ENCODE measurements at places on chromosomes 5 and 9. TPM values are rescaled to one million over a fixed set of nuclear protein-coding genes. Genes with fewer than 3 reads are reported as not detected.
A peak's percentile ranks its signal among the peaks of the same experiment; 100 is the strongest.

The SUSD3 gene
- total RNA-seq = 5.2 TPM

The OR1N1 gene
- total RNA-seq = not detected

The PRDM9 gene
- total RNA-seq = not detected

The ASPN gene
- 22.5 TPM for total RNA-seq

The CAMK4 gene
- 0.38 TPM for total RNA-seq

The MEGF10 gene
- total RNA-seq = 0.19 TPM

The C8G gene
- 1.4 TPM for total RNA-seq

The UBQLN1 gene
- 75.6 TPM for total RNA-seq

The SLC36A2 gene
- total RNA-seq = not detected

The RETREG1 gene
- 10.9 TPM for total RNA-seq

DNA sequence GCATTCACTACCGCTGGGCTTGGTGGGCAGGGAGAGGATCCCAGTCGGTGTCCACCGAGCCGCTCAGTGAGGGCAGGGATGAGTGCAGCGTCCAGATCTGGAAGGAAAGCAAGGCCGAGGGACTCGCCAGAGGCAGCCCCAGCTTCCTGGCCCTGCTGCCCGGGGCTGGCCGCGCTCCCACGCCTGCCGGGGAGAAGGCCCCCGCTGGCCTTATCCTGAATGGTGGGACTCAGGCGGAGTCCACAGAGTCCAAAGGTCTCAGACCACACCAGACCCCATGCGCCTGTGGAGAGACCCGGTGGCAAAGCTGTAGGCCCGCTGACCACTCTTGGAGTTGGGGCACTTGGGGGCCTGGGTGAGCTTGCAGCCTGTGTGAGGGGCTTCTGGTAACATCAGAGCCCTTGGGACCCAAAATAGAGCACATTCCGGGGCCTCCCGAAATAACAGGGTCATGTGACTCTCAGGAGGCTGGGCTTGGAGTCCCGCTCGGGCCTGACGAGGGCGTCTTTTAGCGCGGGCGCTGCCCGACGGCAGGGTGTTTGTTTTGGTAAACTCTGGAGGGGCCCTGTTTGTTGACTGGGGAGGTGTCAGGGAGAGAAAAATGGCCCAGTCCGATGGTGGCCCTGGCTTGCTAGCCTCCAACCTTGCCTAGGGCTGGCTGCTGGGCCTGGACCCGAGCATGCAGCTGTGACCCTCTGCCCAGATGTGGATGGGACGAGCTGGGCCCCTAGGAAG is 2.8 kb downstream of the RXRA start:
- DNase-seq = no peak

DNA sequence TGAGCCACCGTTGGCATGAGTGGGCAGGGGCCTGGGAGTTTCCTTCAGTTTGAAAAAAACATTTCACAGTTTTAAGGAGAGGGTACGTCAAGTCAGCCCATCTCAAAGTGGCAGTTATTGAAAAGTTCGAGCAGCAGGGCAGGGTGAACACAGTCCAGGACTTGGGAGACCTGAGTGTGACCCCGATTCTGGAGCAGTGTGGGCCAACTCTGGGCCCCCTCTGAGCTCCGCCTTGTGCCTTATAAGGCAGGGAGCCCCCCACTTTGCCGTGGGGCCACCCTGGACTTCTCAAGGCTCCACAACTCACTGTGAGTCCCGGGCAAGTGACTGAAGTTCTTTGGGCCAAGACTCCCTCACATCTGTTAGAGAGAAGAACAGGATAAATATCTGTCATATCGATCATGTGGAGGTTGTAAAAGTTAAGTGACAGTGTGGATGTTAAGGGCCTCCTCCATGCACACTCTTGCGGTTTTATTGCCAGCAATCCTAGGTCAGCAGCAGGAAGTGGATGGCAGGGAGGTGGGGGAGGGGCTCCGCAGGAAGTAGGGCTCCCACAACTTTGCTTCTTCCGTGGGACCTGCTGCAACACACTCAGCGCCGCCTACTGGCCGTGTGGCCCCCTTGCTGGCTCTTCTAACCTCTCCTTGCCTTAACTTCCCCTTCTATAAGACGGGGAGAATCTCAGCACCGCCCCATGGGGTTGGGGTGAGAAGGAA is 38.4 kb downstream of the HRH2 start:
- DNase-seq = peak; percentile 95

GRCh38 chr5:169424670-169425378 is 123.9 kb upstream of the SLIT3 start:
- DNase-seq = no peak

- DNase-seq = no peak
These were observed 16.8 kb upstream of the ACTBL2 start for GRCh38 chr5:57499262-57500050.

DNA sequence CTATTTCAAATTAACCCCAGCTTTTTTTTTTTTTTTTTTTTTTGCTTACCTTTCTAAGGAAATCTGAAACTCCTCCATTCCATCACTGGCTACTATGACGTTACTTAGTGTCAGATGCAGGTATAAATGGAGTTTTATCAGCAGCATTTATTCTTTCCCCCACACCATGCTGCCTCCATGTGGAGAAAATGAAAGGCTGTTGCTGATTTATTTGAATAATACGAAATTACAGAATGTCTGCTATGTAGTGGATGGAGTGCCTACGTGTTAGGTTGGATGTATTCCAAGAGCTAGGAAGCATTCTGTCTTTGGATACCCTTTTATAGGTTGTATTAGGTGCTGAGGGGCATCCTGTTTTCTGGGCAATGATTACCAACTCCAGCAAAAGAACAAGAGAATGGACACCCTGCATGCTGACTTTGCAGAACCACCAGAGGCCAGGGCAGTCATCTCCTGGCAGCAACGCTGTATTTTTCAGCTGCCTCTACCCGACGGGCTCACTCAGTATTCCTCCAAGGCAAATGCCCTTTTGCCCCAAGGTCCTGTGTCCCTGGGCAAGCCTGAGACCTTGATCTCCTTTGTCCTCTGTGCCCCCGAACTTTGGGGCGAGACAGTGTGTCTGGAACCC is 199.5 kb downstream of the ALDH1A1 start:
- DNase-seq = no peak

GRCh38 chr5:137734962-137735554 is 831 bp downstream of the KLHL3 start:
- no peak for DNase-seq

DNA sequence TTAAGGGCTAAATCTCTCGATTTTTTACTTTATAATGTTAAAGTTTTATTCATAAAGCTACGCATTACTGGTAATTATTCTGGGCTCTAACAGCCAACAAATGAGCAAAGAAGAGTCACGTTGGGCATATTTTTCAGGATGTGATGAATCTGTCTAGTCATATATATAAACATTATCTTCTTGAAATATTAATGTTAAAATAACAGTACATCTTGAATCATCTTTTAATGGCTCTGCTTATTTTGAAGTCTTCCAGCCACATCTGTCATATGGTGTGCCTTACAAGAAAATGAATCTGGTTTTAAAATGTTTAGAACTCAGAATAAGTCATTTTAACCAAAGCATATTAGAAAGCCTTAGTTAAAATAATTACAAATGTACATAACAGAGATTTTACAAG is 96.9 kb downstream of the CWC27 start:
- no peak for DNase-seq

DNA sequence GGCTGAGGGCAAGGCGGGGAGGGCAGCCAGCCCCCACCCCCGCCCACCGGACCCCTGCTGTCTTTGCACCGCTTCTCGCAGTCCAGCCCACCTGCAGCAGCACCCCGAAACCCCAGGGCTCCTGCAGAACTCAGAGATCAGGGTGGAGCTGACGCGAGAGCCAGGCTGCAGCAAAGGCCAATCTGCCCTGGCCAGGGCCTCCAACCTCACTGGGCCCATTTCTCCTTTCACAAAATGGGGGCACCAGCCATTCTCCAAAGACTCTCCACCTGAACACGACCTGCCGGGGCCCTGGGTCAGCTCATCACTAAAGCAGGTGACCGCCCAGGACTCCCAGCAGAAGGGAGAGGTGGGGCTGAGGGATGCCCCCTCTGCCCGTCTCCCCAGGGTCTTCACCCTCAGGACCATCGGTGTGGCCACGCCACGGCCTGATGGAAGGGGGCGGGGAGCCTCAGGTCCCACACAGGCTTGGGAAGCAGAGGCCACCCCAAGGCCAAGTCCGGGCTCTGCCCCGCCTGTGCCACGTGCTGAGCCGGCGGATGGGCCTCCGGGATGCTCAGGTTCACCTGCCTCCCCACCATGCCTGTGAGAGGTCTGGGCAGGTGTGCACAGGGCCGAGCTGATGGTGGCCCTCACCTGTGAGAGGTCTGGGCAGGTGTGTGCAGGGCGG is 13.1 kb downstream of the NACC2 start:
- DNase-seq = peak; percentile 64

GRCh38 chr5:60959156-60959555 is 14.2 kb downstream of the NDUFAF2 start:
- DNase-seq = no peak

- DNase-seq = no peak
These were observed 966.0 kb upstream of the COX7C start for GRCh38 chr5:85651731-85652130.

- no peak for DNase-seq
These were observed 245.0 kb downstream of the TAF11L14 start for GRCh38 chr5:17879276-17879675.

- no peak for DNase-seq
These were observed 9.9 kb downstream of the ANP32B start for GRCh38 chr9:97993000-97993399.

DNA sequence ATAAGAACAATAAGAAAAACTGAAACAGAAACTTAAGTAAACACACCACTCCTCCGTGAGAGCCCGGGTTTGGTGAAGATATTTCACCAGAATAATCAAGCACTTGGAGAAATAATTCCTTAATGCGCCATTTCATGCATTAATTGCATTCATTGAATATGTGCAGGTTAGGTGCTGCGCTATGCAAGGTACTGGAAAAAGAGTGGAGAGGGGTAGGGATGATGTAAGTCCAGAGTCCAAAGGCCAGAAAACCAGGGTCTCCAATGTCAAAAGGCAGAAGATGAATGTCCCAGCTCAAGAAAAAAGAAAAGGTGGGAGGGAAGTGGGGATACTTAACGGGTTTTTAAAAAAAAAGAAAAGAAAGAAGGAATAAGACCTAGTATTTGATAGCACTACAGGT is 669 bp upstream of the ZFP37 start:
- no peak for DNase-seq

GRCh38 chr9:7313389-7313788 is 486.2 kb downstream of the DMAC1 start:
- no peak for DNase-seq

DNA sequence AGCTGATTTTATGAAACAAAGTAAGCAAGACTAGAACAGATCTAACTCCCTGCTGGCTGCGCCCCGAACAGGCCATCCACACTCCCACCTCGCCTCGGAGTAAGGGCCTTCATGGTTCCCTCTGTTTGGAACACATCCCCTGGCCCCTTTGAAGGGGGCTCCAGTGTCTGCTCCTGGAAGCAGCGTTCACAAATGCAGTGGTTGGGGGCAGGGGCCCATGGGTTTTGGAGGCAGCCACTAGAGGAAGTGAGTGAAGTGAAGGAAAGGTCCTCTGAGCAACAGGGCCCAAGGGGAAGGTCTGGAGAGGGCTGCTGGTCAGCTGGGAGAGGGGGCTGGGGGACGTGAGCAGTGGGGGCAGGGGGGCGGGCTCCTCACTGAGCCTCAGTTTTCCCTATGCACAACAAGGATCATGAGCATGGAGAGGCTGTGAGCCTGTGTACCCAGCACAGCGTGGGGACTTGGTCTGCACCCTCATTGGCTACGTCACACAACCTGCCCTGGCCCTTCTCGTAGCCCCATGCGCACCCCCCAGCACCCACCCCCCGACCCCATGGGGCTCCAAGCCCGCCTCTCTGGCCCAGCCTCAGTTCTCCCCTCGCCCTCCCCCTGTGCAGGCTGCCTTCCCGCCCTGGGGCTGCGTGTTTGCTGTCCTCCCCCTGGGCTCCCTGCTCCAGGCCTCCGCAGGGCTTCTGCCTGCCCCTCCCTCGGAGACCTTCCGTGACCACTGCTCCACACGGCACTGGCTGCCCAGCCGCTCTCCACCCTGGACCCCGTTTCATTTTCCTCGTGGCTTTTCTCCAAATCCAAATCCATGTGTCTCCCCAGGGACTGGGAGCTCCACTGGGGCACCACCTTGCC is 39.5 kb downstream of the RASGEF1C start:
- DNase-seq = no peak

DNA sequence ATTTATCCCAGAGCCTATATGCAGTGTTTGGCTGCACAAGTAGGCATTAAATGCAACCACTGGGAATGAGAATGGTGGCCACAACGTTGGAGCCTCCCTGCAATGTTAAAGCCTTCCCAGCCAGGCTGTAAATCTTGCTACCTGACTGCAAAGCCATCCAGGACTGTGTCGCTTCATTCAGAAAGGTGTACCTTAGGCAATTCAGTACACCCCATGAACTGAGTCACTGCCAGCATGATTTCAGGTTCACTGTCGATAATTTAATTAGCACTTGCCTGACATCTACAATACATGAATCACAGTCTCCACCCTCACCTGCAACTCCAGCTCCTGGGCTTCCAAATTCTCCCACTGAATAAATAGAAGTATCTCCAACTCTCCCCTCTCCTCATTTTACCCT is 108.4 kb downstream of the SLIT3 start:
- DNase-seq = no peak

- DNase-seq = no peak
These were observed 36.2 kb upstream of the OTULIN start for GRCh38 chr5:14628346-14628745.

DNA sequence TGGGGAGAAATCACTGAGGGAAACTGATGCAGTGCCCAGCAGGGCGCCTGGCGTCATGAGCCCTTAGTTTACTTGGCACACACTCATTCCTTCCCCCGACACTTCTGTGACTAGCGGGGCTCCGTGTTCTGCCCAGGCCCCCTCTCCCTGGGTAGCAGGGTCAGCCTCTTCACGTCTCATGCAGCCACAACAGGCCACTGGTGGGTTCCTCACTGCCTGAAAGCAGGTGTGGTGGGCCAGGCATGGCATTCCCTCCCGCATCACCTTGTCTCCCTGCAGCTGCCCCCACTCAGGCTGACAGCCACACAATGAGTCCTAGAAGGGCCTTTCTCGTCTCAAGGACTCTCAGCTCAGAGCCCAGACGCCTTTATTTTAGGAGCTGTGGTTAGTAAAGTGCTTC is 51.1 kb upstream of the CPLX2 start:
- DNase-seq = no peak

GRCh38 chr5:32638309-32638708 is 53.0 kb downstream of the SUB1 start:
- DNase-seq = no peak

DNA sequence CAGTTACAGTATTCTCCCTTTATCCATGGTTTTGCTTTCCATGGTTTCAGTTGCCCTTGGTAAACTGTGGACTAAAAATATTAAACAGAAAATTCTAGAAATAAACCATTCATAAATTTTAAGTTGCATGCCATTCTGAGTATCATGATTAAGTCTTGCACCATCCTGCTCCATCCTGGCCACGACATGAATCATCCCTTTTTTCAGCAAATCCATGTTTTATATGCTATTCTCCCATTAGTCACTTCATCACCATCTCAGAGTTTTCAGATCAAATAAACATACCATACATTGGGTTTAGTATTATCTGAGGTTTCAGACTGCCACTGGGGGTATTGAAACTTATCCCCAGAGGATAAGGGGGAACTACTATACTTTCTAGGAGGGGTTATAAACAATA is 234.4 kb upstream of the ATP10B start:
- no peak for DNase-seq

GRCh38 chr5:174424219-174425053 is 299.9 kb upstream of the MSX2 start:
- no peak for DNase-seq

GRCh38 chr5:67680099-67680498 is 483.5 kb upstream of the CD180 start:
- DNase-seq = no peak

All from posterior vena cava (tissue), 2 donors.